Stimulated activated CD4-positive, alpha-beta T cell treated with anti-CD3 and anti-CD28 coated beads, Interleukin-12 subunit alpha, Interleukin-12 subunit beta, amount 100 ng/mL, for 24 hours (primary cell): ENCODE measurements at places on chromosomes 4 and X.

GRCh38 chr4:142142366-142143054, 506.1 kb downstream of the IL15 start:
- no peak for DNase-seq

DNA sequence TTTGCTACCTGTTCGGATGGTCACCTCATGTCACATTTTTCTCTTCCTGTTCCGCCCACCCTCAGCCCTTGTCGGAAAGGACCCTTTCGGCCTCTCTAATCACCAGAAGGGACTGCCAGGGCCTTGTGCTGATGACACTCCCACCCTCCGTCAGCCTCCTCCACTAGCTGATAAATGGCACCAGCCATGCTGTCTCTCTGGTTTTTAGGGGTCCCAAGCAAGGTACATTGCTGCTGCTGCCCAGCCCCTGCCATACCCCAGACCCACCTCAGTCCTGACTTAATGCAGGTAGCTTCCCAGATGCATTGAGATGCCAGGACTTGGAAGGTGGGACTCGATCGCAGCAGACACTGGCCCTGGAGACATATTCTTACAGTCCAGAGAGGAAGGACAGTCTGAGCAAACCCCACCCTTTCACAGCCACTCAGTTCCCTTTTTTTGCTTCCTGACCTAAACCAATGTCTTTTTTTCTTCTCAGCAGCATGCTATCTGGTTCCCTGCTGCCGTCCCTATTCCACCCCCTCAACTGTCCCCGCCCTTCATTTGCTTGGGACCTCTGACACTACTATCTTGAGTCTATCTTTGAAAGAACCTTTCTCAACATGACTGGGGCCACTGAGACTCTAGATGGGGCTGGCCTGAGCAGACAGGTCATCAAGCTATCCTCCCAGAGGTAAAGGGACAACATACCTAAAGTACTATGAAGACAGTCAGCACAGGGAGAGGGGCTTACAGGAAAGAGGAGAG, at the start of gene BTK:
Gene BTK (minus strand): TSS at position 397 of the 747 bp plus-strand sequence. CDS start 10,907 bp downstream, outside the sequence.
- no peak for DNase-seq

GRCh38 chr4:66602622-66603021, 932.3 kb upstream of the EPHA5 start:
- DNase-seq: no peak

GRCh38 chrX:22383988-22384387, 111.3 kb downstream of the CBLL2 start:
- no peak for DNase-seq

- DNase-seq: no peak
These were observed 60.1 kb downstream of the WFS1 start for GRCh38 chr4:6329478-6330383.

DNA sequence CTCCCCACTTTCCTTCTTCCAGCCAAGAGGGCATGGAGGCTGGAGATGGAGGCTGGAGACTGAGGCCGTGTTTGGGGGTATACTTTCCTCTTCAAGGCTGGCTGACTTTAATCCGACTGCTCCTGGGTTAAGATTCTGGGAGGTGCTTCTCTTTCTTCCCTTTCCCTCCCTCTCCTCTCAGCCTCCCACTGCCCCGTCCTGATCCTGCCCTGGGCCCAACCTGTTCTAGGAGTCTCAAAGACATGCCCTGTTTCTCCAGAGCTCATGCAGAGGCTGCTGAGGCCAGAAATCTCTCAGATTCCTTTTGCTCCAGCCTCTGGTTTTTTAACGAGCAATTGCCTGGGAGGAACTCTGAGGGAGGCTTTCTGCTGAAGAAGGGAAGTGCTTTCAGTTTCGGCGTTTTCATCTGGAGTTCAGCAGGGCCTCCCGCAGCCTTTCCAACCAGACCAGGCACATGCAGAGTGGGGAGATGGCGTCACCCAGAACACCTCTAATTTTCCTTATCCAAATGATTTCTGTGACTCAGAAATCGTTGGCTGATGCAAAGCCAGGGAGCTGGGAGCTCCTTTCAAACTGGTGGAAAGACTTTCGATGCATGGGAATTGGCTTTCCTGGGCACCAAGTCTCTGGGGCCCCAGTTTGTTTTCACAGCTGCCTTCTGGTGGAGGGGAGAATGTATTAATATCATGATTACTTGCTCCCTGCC, 34.5 kb upstream of the FAM9C start:
- DNase-seq: no peak

DNA sequence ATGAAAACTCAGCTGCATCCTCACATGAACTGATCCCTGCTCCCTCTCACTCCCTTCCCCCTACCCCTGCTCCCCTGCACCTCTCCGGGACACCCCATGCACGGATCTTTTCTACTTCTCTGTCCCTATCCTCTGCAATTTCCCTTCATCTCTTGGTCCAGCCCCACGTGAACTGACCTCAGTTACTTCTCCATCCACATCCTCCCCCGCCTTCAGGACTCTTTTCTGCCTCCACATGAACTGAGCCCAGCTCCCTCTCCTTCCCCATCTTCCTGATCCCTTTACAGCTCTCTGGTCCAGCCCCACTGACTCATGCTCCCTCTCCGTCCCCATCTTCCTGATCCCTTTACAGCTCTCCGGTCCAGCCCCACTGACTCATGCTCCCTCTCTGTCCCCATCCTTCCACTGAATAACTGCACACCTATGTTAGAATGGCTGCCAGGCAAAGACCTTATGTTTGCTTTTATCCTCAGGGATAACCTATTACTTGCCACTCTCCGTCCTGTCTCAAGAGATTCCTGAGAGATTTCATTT, 5.6 kb downstream of the CETN2 start:
- DNase-seq: no peak

DNA sequence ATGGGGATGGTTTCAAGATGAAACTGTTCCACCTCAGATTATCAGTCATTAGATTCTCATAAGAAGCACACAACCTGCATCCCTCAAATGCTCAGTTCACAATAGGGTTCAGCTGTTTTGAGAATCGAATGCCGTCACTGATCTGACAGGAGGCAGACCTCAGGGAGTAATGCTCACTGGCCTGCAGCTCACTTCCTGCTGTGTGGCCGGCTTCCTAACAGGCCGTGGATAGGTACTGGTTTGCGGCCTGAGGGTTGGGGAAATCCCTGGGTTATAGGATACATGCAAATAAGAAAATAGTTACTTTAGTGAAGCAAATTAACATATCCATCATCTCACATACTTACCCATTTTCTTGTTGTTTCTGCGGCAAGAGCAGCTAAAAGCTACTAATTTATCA, 160.4 kb downstream of the MAD2L1 start:
- DNase-seq: no peak

DNA sequence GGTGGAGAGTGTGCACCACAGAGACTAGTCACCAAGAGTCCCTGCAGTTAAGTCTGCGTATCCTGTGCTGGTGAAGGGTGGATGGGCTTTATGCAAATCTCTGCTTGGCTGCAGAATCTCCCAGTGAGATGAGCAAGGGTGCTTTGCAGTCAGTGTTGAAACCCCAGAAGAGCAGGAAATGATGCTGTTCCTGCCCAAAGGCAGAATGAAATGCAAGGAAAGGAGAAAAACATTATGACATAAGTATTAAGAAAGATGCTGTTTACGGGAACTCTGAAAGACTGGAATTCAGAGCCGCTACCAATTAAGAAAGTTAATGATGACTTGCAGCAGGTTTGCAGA, 25.4 kb upstream of the ACSL1 start:
- no peak for DNase-seq

- no peak for DNase-seq
These were observed 211.4 kb downstream of the GASK1B start for GRCh38 chr4:157961229-157961990.

GRCh38 chr4:167232805-167233684, 1.2 kb downstream of the SPOCK3 start:
- DNase-seq: no peak

DNA sequence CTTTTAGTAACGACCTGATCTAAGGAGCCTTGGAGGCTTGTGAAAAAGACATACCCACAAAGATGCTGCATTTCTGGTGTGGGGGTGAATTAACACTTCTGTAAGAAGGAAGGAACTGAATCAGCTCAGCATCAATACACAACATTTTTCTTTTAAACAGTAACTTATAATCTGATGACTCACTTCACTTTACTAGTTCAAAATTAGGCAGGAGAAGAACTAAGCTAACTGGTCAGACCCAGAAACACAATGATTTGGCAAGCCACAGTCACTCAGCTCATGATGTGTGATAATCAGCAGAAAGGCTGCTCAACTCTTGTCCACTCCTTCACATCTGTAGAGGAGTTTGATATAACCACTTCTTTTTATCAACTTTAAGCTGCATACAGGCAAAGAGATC, 4.6 kb downstream of the MMAA start:
- DNase-seq: no peak

- no peak for DNase-seq
These were observed 132.0 kb upstream of the TET2 start for GRCh38 chr4:105014635-105015034.

DNA sequence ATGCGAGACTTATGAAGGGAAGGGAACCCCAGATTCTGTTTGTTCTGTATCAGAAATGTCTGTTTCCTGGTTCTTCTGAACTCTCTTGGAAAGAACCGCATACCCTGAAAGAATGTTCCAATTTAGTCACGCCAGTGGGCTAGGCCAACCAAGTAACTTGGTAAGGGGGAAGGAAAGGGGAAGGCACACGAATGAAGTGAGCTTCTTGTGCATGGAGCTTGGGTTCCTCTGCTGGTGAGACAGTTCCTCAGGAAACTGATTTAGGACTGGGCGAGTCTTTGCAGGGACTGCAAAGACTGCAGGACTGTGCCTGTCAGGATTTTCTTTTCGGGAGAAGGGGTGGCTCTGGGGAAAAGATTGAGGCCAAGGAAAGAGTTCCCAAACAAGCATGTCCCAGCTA, 35.6 kb downstream of the FRMPD3 start:
- no peak for DNase-seq

DNA sequence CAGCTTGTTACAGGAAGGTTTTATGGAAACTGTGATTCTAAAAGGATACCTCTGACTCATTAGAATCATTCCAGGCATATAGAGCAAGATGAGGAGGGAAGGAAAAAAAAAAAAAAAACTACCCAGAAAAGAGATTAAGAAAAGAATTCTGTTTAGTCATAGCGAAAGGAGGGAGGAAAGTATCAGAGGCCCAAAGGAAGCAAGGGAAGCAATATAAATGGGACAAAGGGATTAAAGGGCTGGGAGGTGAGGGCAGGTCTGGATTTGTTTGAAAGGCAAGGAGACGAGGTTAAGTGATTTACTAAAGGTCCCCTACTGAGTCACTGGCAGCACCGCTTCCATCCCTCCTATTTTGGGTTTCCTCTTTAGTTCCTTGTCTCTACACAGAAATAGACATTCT, 88.6 kb upstream of the IL1RAPL1 start:
- no peak for DNase-seq

DNA sequence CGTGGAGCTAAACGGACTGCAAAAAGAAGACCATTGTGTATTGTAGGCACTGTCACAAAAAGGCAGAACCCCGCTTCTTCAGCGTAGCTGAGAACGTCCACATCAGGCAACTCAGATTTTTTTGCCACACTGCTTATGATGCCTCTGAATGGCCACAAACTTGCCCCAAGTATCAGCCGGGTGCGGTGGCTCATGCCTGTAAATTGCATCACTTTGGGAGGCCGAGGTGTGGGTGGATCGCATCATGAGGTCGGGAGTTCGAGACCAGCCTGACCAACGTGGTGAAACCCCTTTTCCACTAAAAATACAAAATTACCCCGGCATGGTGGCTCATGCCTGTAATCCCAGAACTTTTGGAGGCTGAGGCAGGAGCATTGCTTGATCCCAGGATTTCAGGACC, 14.9 kb upstream of the IL3RA start:
- DNase-seq: no peak

DNA sequence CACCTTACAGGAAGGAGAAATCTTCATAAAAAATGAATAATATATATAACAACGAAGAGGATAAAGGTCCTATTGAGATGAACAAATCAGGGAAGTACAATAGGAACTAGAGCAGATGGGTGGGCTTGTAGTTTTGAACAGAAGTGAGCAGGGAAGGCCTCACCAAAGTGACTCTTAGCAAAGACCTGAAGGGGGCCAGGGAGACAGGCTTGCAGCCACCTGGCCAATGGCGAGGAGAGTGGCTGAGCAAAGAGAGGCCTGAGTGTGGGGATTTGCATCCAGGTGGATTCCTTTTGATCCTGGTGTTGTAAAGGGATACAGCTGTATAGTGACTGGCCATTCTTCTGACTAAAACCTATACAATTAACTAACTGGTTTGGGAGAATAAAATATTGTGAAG, 354.1 kb downstream of the CAMK2D start:
- DNase-seq: no peak

- no peak for DNase-seq
These were observed 199.4 kb upstream of the DDX53 start for GRCh38 chrX:22800360-22800759.

DNA sequence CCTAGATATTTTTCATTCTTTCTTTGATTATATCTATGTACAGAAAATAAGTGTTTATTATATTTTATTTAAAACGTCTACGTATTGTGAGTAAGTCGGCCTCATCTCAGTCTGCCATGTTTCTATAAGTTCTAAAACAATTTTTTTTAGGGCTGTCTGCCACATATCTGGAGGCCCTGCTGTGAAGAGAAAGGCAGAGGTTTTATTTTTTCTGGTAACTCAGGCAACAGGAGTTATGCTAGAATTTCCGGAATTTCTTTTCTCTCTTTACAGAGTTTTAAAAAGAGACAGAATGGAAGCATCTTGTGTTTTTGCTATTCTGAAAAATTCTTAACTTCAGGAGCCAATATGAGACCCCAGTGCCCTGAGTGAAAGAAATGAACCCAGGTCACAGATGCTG, 1124.0 kb upstream of the TENM3 start:
- no peak for DNase-seq

GRCh38 chr4:6941796-6942195, 32.2 kb downstream of the TBC1D14 start:
- no peak for DNase-seq

GRCh38 chrX:135264206-135264605, 12.3 kb downstream of the ETDA start:
- no peak for DNase-seq

DNA sequence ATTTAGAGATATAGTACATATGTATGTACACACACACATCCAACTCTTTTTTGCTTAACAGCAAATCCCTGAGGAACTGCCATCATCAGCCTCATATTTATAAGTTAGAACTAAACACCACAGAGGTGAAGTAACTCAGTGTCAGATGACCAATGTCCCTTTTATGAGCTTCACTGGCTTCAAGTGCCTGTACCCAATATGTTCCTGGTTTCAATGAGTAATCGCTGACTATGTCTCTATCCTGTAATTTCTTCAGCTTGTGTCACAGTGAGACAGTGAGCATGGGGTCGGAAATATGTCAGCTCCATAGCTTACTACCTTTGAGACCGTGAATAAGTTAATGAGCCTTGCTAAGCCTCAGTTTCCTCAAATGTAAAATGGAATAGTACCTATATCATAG, 136.2 kb upstream of the RASGEF1B start:
- DNase-seq: no peak

GRCh38 chr4:167021545-167022155, 212.6 kb downstream of the SPOCK3 start:
- peak; percentile 47 for DNase-seq
